ENCODE measurements at places on chromosomes 13 and 19. TPM values are rescaled to one million over a fixed set of nuclear protein-coding genes. Genes with fewer than 3 reads are reported as not detected.

KIR3DL2 gene
- total RNA-seq: not detected

HPN gene
- not detected for total RNA-seq

ZNF837 gene
- total RNA-seq: 1.9 TPM

ZNF99 gene
- total RNA-seq: not detected

DNA sequence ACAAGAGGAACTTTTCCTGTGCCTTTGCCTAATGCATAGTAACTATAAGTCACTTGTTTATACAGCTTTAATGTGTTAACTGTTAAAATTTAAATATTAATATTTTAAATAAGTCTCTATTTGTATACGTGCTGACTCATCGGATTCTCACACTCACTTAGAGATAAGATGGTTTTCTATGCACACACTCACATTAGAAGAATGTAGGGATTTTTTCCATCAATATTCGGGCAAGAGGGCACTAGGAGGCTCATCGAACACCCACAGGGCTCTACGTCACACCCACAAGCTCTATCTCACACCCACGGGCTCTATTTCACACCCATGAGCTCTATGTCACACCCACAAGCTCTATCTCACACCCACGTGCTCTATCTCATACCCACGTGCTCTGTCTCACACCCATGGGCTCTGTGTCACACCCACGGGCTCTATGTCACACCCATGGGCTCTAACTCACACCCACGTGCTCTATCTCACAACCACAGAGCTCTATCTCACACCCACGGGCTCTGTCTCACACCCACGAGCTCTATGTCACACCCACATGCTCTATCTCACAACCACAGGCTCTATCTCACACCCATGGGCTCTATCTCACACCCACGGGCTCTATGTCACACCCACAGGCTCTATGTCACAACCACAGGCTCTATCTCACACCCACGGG is 73.4 kb downstream of the COL4A2 start:
- DNase-seq: no peak

DNA sequence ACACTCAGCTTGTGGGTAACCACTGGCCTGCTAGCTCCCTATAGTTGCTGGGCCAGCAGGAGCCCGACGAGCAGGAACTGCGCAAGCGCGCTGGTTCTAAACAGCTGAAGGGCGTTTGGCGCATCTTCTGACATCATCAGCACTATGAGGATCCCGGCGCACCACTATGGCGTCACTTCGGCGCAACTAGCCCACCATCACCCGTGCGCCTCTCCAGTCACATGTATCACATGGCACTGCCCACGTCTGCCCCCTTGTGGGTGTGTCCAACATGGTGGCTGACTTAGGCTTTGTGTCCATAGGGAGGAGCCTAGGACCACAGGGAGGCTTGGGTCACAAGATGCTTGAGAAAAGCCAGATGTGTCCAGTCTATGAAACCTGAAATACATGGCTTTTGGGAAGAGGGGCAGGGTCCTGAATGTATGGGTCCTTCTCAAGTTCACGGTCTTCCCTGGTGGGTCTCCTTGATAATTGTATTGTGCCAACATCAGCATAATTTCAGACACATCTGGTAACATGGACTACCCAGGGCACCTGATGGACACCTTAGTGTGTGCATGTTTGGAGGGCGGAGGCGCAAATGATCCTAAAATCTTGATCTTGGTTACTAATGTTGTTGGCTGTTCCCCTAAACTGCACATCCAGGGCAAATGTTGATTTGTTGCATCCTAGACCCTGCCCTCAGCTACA is 18.0 kb downstream of the KLK4 start:
- no peak for DNase-seq

DNA sequence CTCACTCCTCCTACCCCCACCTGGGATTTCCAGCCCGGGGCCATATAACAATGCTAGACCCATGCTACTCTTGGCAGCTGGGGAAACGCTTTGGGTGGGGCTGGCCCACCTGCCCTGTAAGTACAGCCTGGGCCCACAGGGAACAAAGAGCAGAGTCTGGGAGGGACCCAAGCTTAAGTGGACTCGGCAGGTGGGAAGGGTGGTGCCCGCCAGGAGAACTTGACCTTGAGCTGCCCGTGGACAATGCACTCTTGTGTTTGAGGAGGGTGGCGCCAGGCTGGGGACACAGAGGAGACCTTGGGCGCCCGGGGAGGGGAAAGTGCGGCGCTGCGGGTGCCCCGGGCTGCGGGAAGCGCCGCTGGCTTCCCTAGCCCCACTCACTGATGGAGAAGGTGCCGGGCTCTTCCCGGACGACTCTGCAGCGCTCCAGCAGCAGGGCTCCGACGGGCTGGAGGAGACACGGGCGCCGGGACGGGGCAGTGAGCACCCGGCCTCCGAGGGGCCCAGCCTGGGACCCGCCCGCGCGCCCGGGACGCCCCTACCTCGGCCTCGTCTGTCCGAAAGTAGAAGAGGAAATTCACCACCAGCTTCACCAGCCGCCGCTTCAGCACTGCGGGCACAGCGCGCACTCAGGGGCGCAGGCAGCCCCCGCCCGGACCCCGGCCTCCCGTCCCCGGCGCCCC is 607 bp downstream of the PLEKHJ1 start:
- no peak for DNase-seq

- DNase-seq: no peak
These were observed 281.2 kb downstream of the FOXO1 start for GRCh38 chr13:40384976-40385857.

- no peak for DNase-seq
These were observed 44.2 kb downstream of the SERTM1 start for GRCh38 chr13:36717966-36718545.
